ENCODE measurements at places on chromosomes 6 and 20.

DNA sequence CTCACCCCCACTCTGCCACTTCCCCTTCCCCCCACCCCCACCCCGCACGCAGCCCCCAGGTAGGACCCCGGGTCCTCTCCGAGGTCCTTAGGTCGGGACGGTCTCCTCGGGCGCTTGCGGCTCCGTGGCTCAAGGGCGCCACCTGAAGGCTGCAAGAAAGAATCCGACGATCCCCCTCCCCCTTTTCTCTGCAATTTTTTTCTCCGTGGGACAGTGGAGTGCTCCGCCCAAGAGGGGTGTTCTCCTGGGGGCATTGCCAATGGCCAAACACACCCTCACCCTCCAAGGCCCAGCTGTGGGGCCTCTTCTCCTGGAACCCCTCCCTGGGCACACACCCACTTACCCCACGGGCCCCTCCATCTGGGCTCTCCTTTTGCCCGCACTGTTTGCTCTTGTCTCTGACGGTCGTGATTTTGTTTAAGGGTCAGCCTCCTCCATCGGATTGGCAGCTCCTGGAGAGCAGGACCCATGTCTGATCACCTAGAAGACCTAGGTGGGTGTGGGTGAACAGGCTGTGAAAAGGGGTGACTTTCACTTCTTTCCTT, 1.1 kb upstream of the TMEM74B start:
- DNase-seq = peak; percentile 86

GRCh38 chr6:35495258-35496035, 1.4 kb downstream of the TEAD3 start:
- DNase-seq = no peak

DNA sequence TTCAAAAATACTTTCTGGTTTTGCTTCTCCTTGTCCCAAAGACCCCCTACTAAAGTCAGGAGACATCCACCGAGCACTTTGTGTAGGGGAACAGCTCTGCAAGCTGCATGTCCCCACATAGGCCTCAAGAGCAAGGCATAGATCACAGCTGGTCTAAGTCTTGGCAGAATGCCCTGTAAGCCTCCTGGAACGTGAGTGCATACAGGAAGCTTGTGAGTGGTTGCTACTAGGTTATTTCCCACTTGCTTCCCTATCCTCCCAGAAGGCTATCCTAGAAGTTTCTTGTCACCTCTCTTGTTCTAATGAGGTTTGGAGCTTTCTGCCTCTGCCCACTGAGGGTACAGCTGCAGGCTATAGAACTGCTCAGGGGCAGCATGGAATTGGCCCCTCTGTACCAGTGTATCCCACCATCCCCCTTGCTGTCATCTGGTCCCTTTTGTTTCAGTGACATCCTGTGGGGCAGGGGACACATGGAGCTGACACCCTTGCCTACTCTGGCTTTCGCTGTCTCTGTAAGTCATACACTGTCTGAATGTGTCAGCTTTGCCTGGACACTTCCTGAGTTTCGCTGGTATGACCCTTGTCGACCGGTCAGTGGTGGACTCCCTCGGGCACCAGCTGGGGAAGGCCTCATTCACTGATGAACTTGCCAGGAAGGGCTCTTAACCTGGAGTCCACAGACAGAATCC, 35.6 kb upstream of the KCNK16 start:
- no peak for DNase-seq

DNA sequence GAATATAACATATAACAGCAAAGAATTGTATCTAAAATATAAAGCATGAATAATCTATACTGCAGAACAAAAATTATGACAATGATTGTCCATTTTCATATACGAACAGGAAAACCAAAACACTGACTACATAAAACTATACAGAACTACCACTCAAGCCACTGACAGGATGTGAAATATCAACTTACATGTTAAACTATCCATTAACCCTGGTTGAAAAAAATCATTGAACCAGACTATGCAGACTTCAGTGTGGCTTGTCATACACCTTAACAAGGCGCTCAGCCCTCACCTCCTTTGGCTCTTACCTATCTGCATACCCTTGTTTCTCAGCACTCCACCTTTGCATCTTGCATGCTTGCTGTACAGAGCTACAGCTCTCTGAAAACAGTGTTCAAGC, 34.9 kb downstream of the ASCC3 start:
- no peak for DNase-seq

GRCh38 chr6:119110601-119111548, 32.4 kb upstream of the FAM184A start:
- peak; percentile 45 for DNase-seq

GRCh38 chr6:4128748-4129147, 6.6 kb downstream of the ECI2 start:
- DNase-seq = no peak

DNA sequence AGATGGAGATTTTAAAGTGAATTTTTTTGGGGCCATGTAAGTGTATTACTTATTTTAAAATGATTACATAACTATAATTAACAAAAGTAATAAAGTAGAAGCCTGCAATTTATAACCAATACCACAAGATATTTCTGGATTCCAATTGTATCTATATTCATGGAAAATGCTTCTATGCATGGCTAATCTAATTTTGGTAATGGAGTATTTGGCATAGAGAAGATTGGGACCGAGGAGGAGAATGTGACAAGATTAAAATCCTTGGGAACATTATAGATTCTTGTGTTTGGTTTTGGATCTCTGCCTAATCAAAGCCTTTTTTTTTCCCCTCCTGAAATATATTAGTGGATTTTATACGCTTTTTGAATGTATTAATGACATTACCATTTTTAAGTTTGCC, 12.9 kb upstream of the TMX4 start:
- no peak for DNase-seq

DNA sequence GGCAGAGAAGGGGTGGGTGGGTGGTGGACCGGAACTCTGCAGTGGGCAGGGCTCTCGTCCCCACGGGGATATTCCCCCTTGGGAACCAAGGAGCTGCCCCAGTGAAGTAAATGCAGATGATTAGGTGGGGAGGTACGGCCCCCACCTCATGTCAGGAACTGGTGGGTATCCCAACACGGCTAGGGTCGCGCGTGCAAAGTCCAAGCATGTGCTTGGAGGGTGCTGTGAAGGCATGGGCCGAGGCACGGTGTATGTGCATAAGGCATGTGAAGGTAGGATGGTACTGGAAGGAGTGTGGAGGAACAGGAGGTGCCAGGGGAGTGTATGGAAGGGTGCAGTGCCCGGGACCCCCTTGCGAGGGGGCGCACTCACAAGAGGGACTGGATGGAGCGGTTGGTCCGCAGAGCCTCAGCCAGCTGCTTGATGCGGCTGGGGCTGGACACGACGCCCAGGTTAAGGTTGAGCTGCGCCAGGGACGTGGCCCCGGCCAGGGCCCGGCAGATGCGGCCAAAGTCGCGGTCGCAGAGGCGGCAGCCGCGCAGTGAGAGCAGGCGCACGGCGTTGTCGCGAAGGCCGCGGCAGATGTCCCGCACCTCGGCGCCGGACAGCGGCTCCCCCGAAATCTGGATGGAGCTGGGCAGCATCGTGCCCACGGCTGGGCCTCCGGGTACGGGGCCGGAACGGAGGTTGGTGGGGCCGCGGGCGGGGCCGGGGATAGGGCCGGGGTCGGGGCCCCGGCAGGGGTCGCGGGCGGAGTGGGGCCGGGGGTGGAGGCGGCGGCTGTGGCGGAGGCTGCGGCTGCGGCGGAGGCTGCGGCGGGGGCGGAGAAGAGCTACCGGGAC, 783 bp downstream of the LRRC73 start:
- DNase-seq = peak; percentile 29

- DNase-seq = no peak
Observed at GRCh38 chr6:162069995-162070394, 657.6 kb downstream of the PRKN start.

DNA sequence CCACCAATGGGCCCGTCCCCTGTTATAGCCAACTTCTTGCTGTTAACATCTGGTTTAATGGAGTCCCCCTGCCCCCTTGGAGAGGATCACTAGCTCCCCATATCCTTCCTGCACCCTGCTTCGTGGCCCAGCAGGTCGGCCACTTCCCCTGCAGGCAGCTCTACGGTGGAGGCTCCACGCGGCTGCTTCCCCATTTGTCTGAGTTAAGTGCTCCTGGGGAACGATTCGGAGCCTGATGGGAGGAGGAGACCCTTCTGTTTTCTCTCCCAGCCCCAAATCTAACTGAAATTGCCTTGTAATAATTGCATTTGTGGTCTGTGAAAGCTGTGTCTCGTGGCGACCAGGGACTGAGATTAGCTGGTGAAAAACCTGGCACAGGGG, 74.6 kb downstream of the SULF2 start:
- no peak for DNase-seq

GRCh38 chr6:146027586-146028251, 1.1 kb upstream of the GRM1 start:
- DNase-seq = peak; percentile 31

DNA sequence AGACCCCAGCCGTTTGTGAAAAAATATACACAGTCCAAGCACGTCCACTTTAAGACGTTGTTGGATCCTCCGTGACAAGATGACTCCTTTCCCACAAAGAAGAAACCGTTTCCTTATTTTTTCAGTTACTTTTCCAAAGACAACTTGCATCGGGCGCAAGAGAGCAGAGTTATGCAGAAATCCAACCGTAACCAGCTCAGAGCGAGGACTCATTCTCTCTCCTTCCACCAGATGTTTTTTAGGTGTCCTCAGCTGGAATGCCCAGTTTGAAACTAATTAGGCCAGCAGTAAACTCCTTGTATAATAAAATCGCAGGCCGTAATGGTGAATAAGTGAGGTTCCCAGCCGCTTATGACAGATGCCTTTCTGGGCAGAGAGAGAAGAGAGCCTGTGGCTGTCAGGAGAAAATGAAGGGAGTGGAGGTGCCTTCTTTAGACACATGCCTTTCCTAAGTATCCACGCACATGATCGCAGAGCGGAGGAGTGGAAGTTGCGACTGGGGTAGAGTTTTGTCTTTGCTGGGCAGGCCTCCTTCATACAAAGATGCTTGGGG, 2.8 kb downstream of the EYA2 start:
- no peak for DNase-seq

DNA sequence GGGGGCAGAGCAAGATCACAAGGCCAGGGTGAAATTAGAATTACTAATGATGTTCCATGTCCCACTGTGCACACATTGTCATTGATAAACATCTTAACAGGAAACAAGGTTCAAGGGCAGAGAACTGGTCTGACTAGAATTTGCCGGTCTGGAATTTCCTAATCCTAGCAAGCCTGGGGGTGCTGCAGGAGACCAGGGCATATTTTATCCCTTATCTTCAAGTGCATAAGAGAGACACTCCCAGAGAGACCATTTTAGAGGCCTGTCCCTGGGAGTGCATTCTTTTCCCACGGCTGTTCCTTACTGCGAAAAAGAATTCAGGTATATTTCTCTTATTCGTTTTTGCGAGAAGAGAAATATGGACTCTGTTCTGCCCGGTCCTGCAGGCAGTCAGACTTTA, 41.5 kb downstream of the CD83 start:
- DNase-seq = no peak

DNA sequence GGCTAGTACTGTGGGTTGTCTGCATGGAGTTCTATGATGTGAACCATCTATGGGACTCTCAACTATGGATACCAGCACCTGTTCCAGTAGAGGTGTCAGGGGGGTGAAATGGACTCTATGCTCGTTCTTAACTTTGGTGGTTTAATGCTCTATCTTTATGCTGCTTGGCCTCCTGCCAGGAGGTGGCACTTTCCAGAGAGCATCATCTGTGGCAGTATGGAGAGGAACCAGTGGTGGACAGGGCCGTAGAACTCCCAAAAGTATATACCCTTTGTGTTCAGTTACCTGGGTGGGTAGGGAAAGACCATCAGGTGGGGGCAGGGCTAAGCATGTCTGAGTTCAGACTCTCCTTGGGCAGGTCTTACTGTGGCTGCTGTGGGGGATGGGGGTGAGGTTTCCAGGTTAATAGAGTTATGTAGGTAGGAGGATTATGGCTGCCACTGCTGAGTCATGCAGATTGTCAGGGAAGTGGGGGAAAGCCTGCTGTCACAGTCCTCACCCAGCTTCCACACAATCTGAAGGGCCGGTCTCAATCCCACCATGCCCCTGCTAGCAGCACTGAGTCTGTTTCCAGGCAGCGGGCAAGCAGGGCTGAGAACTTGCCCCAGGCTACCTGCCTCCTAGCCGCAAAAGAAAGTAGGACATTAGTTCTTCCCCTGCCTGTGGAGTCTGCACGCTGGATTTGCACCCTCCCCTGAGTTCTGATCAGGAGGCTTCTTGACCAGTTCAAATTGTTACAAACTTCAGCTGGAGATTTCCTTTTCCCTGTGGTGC, 284.0 kb downstream of the KCNQ5 start:
- no peak for DNase-seq

- DNase-seq = no peak
Observed at GRCh38 chr20:46621492-46621891, 29.8 kb downstream of the SLC13A3 start.

DNA sequence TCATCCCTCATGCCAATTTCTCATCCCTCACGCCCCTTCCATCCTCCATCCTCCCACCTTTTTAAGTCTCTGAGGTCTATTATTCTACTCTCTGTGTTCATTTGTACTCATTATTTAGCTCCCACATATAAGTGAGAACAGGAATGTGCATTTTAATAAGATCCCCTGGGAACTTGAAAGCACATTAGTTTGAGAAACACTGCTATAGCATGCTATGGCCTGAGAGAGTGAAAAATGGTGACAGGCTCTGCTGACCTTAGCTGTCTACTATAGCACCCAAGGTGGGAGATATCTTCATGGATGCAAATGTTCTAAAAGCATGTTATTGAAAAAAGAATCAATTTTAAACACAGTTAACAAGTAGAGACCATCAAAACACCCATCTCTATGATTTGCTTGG, 712.0 kb downstream of the TFAP2A start:
- DNase-seq = no peak

GRCh38 chr6:12163149-12163548, 127.0 kb upstream of the EDN1 start:
- no peak for DNase-seq

GRCh38 chr20:32966881-32967781, 37.1 kb downstream of the SUN5 start:
- DNase-seq = no peak

- peak; percentile 68 for DNase-seq
Observed at GRCh38 chr20:51700809-51701285, 67.3 kb downstream of the ATP9A start.

DNA sequence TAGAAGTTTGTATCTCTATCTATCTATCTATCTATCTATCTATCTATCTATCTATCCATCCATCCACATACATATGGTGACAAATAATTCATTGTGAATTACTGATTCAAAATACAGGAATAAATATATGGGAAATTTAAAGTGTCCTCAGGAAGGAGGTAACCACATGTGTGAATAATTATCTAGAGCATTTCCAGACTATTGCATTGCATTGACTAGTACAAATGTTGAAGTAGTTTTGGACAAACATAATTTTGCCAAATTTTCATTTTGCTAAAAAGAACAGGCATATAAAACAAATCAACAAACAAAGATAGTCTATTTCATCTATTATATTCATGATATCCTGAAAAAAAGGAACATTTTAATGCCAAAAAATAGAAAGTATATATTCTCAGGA, 192.7 kb downstream of the UTRN start:
- DNase-seq = no peak

GRCh38 chr6:110328259-110328658, 29.9 kb downstream of the METTL24 start:
- DNase-seq = no peak

- no peak for DNase-seq
Observed at GRCh38 chr20:13174402-13174801, 46.7 kb upstream of the ISM1 start.

GRCh38 chr6:170439366-170440361, 113.4 kb downstream of the PSMB1 start:
- no peak for DNase-seq

GRCh38 chr6:159376516-159377158, 207.4 kb downstream of the FNDC1 start:
- DNase-seq = no peak

- DNase-seq = no peak
Observed at GRCh38 chr6:2061880-2062279, 183.5 kb downstream of the GMDS start.

Data from iPS-NIHi11 (cell line).